ENCODE measurements at places on chromosomes 4 and X.

- DNase-seq, result no peak
These were observed 333.9 kb downstream of the PDHA2 start for GRCh38 chr4:96173756-96174155.

GRCh38 chr4:85783483-85783882, 308.5 kb downstream of the ARHGAP24 start:
- no peak for DNase-seq

DNA sequence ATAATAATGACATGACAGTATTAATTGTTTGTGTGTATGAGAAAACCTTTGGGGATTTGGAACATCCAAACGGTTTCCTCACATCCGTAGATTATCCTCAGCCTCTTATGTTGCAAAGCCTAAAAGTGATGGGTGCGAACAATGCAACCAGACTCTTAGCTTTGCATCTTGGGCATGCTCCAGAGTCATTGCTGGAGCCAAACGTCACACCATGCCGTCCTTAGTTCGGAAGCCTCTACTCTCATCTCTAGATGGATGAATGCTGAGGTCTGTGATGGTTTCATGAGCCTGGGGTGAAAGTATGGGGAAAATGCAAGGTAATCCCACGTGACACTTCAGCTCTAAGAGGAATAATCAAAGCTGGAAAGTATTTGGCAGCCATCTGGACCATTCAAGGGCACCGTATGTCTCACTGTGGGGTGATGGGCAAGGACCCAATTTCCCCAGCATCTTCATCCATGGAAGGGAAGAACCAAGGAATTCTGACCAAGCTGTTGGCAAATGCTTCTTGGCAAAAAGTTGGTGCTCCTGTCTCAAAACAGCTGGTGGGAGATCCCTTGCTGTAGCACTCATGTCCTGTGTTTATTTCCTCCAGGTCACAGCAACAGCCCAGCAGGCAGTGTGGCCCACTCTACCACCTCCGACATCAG, 6.3 kb upstream of the RTL5 start:
- DNase-seq, result no peak

DNA sequence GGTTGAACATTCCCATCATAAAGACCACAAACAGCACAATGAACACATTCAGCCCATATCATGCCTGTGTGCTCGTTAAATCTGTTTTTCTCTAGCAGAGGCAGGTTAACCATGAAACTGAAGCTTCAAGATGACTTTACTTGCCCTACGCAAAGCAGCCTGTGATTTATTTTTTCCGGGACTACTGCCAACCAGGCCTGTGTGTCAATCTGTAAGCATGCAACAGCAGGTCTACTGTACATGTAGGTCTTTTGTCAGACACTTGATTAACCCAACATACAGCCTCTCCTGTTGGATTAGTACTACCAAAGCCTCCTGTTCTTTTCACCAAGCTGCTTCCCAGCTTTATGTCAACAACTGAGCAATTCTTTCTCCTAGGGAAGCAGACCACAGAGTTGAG, 85.5 kb upstream of the ACSL1 start:
- DNase-seq, result no peak

DNA sequence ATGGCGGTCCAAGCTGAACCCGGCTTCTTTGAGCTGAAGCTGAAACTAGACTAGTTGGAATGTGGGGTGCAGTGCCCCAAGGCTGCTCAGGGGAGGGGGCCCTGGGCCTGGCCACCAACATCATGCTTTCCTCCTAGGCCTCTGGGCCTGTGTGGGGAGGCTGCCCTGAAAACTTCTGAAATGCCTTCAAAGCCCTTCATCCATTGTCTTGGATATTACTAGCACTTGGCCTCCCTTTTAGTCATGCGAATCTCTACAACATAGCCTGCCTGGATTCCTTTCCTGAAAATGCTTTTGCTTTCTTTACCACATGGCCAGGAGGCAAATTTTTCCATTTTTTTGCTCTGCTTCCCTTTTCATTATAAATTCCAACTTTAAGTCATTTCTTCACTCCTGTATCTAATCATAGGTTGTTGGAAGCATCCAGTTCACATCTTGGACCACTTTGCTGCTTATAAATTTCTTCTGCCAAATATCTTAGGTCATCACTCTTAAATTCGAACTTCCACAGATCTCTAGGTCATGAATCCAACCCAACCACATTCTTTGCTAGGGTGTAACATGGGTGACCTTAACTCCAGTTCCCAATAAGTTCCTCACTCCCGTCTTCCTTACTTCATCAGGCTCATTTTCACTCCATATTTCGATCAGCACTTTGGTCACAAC, 103.4 kb downstream of the DDIT4L start:
- no peak for DNase-seq

- no peak for DNase-seq
These were observed 166.5 kb upstream of the HAND2 start for GRCh38 chr4:173696551-173696950.

DNA sequence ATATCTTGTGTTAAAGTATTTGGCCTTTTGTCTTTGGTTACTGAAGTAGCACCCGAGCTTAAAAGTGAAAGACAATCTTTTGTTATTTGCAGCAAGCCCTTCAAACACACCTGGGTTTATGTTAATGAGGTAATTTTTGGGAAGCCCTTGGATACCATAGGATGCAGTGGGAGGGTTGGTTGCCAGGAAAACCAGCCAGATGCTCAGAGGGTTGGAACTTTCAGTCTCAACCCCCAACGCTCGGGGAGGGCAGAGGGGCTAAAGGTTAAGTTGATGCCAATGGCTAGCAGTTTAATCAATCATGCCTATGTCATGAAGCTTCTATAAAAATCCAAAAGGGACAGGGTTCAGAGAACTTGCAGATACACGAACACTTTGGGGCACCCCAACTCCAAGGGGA, 17.2 kb upstream of the GPR173 start:
- DNase-seq, result no peak

DNA sequence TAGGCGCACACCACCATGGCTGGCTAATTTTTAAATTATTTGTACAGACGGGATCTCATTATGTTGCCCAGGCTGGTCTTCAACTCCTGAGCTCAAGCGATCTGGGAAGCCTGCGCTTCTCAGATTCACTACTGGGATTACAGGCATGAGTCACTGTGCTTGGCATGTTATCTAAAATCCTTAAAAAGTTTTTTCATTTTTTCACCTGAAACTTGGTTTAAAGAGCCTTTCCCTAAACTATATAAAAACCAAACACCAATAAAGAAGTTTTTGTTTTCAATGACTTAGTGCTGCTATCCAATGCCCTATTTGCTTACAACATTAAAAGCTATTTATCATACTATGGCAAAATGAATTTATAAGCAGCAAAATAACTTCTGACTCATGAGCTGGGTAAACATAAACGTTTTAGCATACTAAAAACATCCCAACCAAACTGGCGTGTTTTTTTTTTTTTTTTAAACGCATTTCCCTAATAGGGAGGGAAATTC, 127.8 kb downstream of the UBE2K start:
- DNase-seq, result no peak

- no peak for DNase-seq
These were observed 28.8 kb downstream of the SUPT20HL2 start for GRCh38 chrX:24285082-24285481.

- peak; percentile 34 for DNase-seq
These were observed at the start of gene ELF4 for GRCh38 chrX:130110379-130111219. TSS of gene ELF4 (minus strand) at chrX:130110497. CDS start at chrX:130081330, 29,167 bp downstream.

DNA sequence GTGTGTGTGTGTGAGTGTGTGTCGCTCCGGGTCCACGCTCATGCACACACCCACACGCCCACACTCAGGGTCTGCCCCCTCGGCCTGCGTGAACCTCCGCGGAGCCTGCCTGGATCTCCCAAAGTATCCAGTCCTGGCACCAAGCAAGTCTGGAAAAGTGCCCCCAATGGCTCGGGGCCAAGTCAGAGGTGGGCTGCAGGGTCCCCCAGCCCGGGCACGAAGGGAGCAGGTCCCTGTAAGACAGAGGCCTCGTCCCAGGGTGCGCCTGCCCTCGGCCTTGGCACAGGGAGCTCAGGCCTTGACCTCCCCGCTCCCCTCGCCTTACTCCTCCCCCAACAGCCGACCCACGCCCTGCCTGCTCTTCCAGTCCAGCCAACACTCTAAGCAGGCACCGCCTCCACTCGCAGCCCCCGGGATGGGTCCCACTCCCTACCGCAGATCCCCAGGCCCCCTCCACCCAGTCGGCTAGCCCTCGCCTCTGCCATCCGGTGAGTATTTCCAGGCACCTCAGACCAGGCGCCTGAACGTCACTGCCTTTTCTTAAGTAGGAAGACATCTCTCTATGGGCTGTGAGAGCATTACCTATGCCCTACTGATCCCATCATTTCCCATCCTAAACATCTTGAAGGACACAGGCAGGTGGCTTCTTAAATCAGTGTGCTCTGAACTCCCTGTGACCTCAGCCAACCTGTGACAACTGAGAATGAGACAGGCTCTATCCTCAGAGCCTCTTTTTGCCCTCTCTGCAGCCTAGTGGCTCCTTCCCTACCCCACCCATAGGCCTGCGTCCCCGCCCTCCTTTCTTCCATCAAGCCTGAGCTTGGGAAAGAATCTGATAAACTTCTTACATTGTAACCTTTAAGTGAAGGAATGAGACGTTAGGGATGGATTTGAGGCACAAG, 704 bp downstream of the FAM114A1 start:
- peak; percentile 12 for DNase-seq

DNA sequence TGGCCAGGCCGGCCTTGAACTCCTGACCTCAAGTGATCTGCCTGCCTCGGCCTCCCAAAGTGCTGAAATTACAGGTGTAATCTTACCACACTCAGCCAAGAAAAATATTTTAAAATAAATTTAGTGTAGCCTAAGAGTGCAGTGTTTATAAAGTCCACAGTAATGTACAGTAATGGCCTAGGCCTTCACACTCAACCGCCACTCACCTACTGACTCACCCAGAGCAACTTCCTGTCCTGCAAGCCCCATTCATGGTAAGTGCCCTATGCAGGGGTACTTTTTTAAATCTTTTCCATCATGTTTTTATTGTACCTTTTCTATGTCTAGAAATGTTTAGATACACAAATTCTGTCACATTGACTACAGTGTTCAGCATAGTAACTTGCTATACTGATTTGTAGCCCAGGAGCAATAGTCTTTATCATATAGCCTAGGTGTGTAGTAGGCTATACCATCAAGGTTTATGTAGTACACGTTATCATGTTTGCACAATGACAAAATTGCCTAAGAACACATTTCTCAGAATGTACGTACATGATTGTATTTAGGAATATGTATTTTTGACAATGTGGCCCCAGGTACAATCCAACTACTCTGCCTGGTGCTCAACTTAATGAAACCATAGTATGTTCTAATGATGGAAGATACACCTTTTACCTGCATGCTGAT, 455.2 kb downstream of the PCDH7 start:
- DNase-seq, result no peak

DNA sequence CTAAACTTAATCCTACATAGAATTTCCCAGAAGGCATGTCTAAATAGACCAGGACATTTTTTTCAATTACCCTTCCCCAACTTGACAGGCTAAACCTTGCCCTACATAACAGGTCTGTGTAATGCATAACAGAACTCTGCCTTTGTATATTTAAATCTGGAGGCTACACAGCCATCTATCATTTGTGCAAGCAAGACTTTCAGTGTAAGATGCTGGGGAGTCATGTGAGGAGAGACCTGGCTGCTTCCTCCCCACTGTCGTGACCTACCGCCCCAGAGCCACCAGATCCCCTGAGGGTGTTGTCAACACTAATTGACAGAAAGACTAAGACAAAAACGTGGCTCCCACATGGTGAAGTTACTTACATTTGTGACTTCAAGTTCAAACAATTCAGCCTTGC, 342.2 kb downstream of the PPARGC1A start:
- DNase-seq, result no peak

DNA sequence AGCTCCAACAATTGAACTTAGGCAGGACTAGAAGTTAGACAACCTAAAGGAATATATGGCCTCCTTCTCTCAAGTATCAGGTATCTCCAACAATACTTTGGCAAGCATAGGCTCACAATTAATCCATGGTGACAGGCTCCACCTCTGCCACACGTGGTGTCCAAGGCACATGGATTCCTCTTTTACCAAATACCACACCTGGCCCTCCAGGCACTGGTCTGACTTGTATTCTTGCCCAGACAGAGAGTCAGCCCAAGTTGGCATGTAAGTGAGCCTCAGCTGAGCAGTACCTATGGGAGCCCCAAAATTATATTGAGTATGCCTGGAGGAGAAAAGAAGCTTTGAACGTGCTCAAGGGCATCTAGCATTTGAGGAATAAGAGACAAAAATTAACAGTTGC, 19.6 kb downstream of the SRPX2 start:
- DNase-seq, result peak; percentile 21

DNA sequence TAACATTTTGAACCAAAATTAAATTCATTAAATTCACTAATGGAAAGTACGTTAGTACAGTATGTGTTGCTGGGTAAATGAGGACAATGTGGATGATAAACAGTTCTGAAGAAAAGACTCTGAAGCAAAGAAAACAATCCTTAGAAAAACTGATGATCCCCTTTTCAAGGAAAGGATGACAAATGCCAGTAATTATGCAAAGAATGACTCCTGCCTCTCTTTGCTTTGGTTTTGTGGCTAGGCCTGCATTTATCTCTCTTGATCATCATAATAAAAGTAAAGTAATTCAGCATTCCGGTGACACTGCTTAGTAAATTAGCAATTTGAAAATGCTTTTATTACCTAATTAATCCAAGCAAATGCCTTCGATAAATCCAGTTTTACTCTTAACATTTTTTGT, 652.2 kb upstream of the DIPK2B start:
- DNase-seq, result no peak

GRCh38 chrX:154300816-154301215, 5.2 kb downstream of the TKTL1 start:
- no peak for DNase-seq

DNA sequence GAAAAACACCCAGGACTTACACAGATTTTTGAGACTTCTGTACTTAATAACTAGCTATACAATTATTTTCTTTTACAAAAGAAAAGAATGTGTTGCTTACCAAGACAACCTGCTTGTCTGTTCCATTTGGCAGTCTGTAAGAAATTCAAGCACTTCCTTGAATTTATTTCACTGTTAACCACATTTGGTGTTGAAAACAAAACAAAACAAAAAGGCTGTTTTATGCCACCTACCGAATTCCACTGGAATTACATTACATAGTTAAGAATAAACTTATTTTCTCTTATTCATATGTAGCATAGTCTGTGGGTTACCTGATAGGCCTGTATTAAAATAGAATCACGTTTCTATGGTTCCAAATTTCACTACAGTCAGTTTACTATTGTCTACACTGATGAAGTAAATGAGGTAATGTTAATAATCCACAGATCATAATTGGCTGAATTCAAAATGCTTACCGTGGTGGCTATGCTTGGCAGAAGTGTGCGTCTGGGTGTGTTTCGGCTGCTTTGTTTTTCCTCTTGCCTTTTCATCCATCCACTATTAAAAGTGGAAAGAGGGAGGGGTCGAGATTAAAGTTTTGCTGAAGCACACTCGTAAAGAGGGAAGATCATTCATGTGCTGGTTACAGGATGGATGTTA, at the start of gene TLR1:
TSS of gene TLR1 (minus strand) at position 138 of the 642 bp plus-strand sequence. CDS start 5,960 bp downstream, outside the sequence.
- peak; percentile 6 for DNase-seq

DNA sequence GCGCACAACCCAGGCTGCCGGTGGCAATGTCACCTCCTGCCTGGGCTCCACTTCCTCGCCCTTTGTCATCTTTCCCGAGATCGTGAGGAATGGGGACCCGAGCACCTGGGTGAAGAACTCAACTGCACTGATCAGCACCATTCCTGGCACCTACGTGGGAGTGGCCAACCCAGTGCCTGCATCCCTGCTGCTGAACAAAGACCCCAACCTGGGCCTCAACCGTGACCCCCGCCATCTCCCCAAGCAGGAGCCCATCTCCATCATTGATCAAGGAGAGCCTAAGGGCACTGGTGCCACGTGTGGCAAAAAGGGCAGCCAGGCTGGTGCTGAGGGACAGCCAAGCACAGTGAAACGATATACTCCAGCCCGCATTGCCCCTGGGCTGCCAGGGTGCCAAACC, 32.3 kb downstream of the BCORL1 start:
- DNase-seq, result no peak

Data from NCI-H510A treated with DMSO at 0.1 percent for 48 hours (cell line).